ENCODE measurements at places on chromosomes 2 and 18. TPM values are rescaled to one million over a fixed set of nuclear protein-coding genes. Genes with fewer than 3 reads are reported as not detected.

DNA sequence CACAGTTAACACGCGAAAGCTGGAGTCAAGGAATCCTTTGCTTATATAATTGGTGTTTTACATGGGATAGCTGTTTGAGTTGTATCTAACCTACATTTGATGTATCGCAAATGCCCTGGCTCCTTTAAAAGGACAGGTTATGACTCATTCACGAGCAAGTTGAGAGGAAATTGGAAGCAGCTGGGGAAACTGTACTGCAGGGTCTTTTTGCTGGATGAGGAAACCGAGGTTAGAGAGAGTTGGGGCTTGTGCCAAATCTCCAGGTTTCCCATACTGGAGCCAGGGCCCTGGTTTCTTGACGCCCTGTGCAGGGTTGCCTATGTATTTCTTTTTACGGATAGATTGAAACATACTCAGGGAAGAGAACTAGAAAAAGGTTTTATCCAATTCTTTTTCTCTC is 60.0 kb upstream of the SPTBN1 start:
- peak; percentile 93 for DNase-seq

DNA sequence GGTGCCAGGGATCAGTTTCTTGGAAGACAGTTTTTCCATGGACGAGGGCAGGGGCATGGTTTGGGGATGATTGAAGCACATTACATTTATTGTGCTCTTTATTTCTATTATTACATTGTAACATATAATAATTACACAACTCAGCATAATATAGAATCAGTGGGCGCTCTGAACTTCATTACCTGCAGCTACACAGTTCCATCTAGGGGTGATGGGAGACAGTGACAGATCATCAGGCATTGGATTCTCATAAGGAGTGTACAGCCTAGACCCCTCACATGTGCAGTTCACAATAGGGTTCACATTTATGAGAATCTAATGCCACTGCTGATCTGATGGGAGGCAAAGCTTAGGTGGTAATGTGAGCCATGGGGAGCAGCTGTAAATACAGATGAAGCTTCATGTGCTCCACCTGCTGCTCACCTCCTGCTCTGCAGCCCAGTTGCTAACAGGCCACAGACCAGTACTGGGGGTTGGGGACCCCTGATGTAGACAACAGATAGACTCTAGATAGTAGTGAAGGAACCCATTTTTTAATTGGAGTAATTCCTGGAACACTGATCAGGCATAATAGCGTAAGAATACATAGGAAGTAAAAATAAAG is 41.5 kb upstream of the MC4R start:
- no peak for DNase-seq

DNA sequence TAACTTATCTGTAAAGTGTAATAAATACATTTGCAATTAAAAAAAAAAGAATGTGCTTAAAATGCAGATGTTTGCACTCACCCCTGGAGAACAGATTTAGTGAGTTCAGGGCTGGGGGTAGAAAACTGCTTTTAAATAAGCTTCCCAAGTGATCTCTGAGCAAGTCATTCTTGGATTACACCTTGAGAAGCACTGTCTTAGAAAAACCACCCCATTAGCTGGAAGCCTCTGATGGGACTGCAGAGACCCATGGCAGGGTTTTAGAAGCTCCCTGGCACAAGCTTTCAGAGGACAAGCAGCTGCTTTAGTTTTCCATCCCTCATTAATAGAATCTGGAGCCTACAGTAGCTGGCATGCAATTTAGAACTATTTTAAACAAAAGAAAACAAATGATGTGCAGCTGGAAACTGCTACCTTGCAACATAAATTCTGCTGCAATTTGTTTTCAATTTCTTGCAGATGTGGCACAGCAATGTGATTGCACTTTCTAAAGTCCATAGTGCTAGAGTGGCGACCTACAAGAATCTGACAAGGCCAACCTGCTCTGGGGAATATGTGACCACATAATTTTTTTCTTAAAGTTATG is 141.5 kb downstream of the CDC42EP3 start:
- peak; percentile 4 for DNase-seq

- no peak for DNase-seq
Measured at GRCh38 chr2:68412127-68412819, 47.2 kb downstream of the PLEK start.

Gene RAB10
- 138 TPM for total RNA-seq

Gene PKP4
- 33.0 TPM for total RNA-seq

Gene MAL
- total RNA-seq = not detected

GRCh38 chr2:12334412-12334966 is 382.2 kb upstream of the TRIB2 start:
- no peak for DNase-seq

Gene CXCR1
- total RNA-seq = not detected

DNA sequence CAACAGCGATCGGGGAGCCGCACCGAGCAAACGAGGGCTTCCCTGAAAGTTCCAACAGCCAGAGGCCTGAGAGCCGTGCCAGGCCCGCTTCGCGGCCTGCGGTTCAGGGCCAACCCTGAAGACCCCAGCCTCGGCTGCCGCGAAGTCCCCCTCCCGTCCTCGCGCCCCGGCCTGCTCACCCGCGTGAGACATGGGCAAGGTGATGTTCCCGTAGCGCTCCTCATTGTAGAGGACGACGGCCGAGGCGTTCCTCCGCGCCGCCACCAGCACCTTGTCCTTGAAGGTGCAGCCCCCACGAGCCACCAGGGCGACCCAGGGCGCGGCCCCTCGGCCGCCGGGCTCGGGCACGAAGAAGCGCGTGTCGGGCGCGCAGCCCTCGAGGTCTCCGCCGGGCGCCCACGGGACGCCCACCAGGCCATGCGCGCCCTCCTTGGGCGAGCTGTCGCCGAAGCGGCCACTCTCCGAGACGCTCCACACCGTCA is 510 bp downstream of the RNF149 start:
- DNase-seq = peak; percentile 15

Gene PPP1R1C
- 4.2 TPM for total RNA-seq

GRCh38 chr2:237348281-237348865 is 65.6 kb downstream of the COL6A3 start:
- DNase-seq = no peak

- no peak for DNase-seq
Measured at GRCh38 chr2:15712551-15713342, 121.1 kb downstream of the DDX1 start.

Gene CGREF1
- total RNA-seq = 5.2 TPM

Gene ATG9A
- 58.6 TPM for total RNA-seq

Gene DSG4
- not detected for total RNA-seq

- DNase-seq = no peak
Measured at GRCh38 chr2:136207030-136207623, 89.2 kb upstream of the CXCR4 start.

GRCh38 chr2:239303711-239304532 is 96.9 kb downstream of the HDAC4 start:
- DNase-seq = no peak

DNA sequence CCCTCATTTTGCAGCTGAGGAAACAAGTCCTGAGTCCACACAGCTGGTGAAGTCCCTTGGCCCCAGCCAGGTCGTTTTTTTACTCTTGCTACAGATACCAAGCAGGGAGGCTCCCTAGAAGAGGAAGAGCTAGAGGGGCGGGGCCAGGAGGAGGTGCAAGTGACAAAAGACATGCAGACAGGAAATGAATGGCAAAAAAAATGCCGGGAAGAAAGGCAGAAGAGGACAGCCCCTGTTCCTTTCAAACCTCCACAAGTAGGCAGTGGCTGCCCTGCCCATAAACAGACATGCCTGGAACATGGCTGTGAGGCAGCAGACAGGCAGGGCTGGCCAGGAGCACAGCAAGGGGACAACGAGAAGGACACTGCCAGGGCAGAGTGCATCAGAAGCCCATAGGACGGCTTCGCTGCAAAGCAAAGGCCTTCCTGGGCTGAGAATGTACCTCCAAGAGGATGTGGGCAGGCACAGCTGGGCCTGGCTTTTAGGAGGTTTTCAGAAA is 108.7 kb downstream of the ZBTB7C start:
- DNase-seq = peak; percentile 29

DNA sequence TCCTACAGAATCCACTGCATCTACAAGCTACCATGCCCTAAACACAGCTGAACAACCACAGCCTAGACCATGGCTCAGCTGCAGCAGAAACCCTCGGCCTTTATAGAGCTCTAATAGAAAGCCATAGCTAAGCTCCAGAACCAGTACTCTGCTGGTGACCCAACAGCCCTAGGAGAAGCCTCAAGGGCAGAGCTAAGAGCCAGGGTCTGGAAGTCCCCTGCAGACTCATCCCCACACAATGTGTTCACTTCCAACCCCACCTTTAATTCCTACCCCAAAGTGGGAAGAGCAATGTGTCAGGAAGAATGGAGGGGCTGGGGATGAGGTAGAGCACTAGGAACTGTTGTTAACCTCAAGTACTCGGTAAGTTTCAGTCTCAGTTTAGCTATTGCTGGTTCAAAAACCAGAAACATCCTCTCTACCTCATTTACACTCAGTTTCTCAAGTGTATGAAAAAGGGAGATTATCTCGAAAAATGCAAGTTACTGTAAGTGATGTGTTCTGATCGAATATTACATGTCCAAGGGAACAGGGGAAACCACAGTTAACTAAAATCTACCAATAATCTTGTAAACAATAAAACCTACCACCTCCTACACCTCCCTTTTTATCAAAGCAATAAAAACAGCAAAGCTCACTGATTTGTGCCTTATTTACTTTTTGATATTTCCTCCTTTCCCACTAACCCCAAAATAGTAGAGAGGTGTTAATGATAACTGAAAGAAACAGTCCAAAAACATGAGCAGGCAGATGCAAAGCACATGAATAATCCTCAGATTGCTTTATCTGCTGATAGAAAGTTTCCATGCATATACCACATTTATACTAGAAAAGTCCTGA is 36.2 kb downstream of the THADA start:
- no peak for DNase-seq

Gene ASIC4
- total RNA-seq = not detected

Gene CIB4
- total RNA-seq = not detected

DNA sequence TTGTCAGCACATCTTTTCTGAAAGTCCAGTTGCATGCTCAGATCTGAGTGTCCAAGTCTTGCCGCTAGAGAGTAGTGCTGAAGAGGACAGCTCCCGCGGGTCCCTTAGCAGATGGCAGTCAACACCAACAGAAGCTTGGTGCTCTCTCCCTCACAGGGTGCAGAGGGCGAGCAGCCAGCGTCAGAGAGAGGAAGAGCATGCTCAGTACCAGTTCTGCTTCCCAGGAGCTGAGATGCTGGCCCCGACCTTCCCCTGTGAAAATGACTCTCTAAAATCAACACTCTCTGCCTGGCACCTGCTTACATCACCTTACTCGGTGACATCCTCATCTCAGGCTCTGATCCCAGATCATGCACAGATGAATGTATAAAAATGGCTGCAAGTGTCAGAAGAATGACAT is 86.0 kb upstream of the TWIST2 start:
- DNase-seq = peak; percentile 46

DNA sequence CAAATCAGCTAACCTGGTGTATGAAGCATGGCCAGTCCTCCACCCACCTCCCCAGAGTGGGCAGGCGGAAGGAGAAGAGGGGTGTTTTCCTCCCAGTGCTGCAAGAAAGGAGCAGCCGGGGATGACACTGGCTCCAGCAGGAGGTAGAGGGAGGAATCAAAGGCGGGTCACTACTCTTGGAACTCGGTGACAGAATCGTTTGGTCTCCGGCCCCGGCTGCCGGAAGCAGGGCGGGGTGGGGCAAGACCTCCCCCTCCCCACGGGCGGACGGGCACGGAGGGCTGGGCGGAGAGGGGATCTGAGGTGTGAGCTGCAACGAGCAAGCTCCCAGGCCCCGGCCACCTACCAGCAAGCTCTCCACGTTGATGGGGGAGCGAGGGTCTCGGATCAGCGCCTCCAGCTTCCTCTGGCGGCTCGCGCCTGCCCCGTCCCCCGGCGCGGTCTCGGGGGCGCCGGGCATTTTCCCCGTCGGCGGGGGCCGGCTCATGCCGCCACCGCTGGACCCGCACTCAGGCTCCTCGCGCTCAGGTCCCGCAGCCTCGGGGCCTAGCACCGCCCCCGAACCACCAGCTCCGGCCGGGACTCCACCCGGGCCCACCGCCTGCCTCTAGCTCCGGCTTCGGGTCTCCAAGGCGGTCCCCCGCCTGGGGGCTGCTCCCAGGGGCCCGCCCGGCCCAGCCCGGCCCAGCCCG is 640 bp downstream of the ROCK2 start:
- DNase-seq = peak; percentile 49

DNA sequence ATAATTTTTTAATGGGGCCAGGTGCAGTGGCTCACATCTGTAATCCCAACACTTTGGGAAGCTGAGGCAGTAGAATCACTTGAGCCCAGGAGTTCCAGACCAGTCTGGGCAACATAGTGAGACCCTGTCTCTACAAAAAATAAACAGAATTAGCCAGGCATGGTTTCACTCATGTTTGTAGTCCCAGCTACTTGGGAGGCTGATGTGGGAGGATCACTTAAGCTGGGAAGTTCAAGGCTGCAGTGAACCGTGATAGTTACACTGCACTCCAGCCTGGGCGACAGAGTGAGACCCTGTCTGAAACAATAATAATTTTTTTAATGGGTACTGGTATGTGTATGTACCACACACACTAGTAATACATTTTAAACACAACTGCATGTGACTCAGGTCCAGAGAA is 2.4 kb downstream of the ARL6IP6 start:
- DNase-seq = no peak

- DNase-seq = peak; percentile 69
Measured at GRCh38 chr2:101388232-101388631, 929 bp upstream of the CREG2 start.

GRCh38 chr18:67402543-67402942 is 114.0 kb downstream of the DSEL start:
- DNase-seq = peak; percentile 37

Gene MEP1B
- total RNA-seq = not detected

DNA sequence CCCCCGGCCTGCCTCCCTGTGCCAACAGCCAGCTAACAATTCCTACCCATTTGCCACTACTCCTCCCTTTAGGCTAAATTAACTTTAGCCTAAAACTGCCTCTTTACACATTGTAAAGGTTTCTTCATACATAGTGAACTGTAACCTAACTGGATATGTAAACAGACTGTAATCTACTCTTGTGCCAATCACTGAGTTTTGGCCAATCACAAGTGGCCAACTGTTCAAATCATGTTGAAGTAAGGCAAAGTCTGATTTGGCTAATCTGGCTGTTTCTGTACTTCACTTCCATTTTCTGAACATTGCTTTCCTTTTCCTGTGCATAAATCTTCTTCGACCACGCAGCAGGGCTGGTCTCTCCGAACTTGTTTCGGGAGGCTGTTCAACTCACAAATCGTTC is 103.6 kb upstream of the LYPD6 start:
- DNase-seq = no peak

DNA sequence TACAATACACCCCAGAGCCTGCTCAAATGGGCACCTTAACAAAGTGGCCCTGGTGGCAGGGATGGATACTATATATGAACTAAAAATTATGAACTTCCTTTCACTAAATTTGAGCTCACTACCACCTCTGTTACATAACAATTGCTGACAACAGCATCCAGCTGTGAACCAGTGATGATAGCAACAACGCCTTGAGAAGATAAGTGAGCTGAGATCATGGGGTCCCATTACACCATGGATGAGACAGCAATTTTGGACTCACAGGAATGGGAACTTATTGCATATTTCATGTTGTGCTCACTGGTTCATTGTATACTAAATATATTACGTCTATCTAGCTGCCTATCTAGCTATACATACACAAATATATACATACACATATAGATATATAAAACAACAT is 16.9 kb upstream of the ALMS1 start:
- DNase-seq = no peak

Measured in RPMI7951 (cell line).